HFFc6 (cell line): ENCODE measurements at places on chromosomes 6 and 20.

GRCh38 chr20:37986873-37987601, 46.2 kb downstream of the TTI1 start:
- no peak for DNase-seq

- no peak for DNase-seq
Measured at GRCh38 chr6:81875782-81876293, 123.4 kb upstream of the TENT5A start.

GRCh38 chr6:52161689-52162438, 24.3 kb upstream of the IL17A start:
- no peak for DNase-seq

DNA sequence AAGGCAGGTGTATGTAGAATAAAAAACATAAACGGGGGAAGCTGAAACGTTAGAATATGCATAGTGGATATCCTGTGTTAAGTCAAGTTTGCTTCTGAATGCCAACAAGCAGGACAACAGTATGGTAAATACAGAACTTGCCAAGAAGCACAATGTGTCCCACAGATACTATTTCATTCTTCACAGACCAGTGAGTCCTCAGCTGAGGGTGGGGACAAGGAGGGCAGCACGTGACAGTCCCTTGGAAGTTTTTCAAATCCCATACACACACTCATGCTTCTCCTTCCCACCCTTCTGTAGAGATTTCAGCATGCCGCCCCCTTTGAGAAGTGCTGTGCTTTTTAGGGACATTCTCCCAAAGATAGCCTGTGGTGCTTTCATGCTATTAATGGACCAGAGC, 268.5 kb upstream of the ECI2 start:
- no peak for DNase-seq

DNA sequence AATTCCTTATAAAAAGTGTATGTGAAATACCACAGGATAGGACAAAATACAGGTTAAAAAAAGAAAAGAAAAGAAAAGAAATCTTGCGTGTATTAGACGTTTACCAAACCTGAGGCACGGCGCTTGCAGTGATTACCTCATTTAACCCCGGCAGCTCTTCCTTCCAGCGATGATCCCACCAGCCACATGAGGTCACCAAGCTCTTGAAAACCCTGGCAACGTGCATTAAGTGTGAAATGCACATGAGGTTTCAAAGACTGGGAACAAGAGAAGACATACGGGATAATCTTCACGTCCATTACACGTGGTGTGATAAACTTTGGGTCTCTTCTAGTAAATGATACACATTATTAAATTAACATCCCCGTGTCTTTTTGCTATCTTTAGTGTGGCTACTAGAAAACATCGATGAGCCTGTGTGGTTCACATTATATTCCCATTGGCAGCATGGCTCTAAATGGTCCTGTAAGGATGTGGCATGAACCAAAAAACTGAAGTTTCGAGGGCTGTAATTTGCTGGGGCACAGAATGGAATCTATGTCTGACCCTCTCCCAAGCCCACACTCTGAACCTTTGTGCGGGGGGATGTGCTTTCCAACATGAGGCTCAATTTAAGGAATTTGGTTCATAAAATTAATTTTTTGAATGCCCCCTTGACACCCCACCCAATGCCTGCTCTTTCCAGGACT, 59.2 kb upstream of the THBS2 start:
- DNase-seq = no peak

DNA sequence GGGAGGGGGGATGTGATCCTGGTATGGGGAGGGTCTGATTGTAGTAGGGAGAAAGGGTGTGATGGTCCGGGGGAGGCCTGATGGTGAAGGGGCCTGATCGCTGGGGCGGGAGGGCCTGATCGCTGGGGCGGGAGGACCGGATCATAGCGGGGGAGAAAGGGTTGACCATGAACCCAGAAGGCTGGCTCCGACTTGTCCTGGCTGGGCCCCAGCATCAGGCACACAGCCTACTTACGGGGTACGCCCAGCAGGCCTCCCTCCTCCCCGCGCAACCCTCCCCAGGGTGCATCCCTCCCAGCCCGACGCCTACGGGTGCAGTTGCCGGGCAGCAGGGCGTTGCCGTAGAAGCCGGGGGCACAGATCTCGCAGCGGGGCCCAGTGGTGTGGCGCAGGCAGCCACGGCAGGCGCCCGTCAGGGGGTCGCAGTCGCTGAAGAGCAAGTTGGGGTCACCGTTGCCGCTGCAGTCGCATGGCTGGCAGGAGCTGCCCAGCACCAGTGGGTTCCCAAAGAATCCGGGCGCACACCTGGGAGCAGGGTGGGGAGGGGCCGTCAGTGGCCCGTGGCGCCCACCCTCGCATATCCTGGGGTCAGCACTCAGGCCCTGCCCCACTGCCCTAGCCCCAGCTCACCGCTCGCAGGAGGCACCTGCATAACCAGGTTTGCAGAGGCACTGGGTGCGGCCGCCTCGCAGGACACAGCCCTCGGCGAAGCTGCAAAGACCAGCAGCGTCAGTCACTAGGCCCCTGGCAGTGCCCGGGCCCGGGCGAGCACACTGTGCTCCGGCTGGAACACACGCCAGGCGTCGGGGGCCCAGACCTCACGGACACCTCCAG, 20.6 kb downstream of the ADRM1 start:
- DNase-seq = no peak

DNA sequence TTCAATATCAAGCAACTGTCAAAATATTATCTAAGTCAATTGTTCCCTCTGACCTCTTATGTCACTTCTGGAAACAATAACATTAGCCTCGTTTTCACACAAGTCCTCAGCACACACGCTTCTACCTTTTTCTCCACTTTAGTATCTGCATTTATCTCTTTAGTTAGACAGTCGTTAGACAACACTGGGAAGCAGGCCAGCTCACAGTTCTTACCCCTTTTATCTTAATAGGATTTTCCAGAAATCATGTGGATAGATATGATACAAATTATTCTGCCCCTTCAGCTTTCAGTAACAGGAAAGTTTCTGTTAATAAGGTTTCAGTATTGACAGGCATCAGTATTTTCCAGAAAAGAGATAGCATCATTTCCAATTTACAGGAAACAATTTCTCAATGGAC, 25.9 kb upstream of the HAO1 start:
- no peak for DNase-seq

DNA sequence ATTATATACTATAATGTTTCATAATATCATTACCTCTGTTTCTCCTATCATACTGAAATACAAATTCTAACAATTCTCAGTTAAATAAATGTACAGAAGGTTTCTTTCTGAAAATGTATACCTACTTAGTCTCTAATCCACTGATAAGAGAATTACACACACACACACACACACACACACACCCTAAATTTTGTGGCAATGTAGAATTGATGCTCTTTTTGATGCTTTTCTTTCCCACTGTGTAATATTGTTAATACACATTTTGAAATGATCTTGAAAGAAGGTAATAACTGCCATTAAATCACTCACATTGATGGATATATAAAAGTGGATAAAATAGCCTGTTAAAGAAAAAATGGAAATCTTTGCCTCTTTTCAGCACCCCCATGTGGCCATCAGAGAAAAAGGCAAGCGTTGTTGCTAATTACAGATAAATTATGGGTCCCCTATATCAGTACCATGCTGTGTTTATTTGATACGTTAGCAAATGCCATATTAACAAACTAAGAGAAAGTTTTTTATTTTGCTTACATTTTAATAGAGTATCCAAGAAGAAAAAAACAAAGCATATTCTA, 76.6 kb upstream of the VGLL2 start:
- DNase-seq = no peak

- no peak for DNase-seq
Measured at GRCh38 chr6:16824845-16825685, 63.8 kb upstream of the ATXN1 start.

GRCh38 chr6:169144356-169144755, 109.3 kb downstream of the THBS2 start:
- no peak for DNase-seq

DNA sequence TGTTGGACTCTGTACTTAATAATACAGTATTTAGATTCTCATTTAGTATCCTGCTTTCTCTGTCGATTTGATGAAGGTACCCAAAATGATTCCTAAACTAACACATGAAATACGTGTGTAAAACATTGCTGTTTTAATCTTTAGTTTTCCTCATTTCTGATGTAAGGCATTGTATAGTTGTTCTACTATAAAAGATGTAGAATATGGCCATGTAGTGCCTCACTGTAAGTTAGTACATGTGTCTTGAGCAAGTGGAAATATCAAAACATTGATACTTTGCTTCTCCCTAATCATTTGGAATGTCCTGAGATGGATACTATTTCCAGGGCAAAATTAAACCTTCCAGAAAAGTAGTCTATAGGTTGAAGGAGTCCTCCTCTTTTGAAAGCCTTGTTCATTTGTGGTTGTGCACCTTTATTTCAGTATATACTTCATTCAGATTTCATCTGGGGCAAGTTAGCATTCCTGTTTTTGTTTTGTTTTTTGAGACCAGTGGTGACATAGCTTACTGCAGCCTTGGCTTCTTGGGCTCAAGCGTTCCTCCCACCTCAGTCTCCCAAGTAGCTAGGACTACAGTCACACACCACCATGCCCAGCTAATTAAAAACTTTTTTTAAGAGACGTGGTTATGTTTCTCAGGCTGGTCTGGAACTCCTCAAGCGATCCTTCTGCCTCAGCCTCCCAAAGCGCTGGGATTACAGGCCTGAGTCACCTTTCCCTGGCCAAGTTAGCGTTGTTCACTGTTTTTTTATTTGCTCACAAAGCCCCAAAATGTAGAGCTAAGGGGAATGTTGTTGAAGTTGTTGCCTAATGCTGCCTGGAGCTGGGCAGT, 11.6 kb downstream of the SRSF3 start:
- DNase-seq = no peak
